ENCODE measurements at places on chromosomes 13 and 19. TPM values are rescaled to one million over a fixed set of nuclear protein-coding genes. Genes with fewer than 3 reads are reported as not detected.
A peak's percentile ranks its signal among the peaks of the same experiment; 100 is the strongest.

Gene KCNK6
- 6.8 TPM for total RNA-seq

Gene URI1
- 46.5 TPM for total RNA-seq

Gene SOX1
- not detected for total RNA-seq

Gene GAPDHS
- total RNA-seq = not detected

Gene MTMR6
- total RNA-seq = 23.5 TPM

Gene GPC6
- total RNA-seq = 1.8 TPM

Gene TMPRSS9
- total RNA-seq = not detected

Gene ZNF497
- total RNA-seq = 0.08 TPM

Gene FBXO46
- 9.8 TPM for total RNA-seq

DNA sequence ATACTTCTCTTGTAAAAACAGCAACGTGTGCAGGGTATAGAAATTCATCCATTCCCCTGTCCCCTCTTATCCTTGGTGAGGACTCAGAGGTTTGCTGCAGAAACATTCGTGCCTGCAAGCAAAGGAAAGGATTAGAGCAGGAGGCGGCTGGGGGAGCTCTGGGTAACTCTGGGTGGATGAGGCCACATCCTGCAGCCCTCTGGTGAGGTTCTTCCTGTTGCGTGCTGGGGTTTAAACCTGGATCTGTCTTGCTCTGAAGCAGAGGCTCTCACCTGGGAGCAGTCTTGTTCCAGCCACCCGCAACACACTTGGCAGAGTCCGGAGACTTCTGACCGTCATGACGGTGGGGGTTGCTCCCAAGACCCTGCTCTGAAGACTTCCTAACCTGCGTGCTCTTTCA is 69.2 kb downstream of the ATP11A start:
- peaks cover 9% of the 10 kb centered on the region for H3K36me3 ChIP-seq
- no peak overlapping the region for H3K27ac ChIP-seq
- H3K4me3 ChIP-seq = no peak overlapping the region
- H3K27me3 ChIP-seq = peaks cover 5% of the 10 kb centered on the region

DNA sequence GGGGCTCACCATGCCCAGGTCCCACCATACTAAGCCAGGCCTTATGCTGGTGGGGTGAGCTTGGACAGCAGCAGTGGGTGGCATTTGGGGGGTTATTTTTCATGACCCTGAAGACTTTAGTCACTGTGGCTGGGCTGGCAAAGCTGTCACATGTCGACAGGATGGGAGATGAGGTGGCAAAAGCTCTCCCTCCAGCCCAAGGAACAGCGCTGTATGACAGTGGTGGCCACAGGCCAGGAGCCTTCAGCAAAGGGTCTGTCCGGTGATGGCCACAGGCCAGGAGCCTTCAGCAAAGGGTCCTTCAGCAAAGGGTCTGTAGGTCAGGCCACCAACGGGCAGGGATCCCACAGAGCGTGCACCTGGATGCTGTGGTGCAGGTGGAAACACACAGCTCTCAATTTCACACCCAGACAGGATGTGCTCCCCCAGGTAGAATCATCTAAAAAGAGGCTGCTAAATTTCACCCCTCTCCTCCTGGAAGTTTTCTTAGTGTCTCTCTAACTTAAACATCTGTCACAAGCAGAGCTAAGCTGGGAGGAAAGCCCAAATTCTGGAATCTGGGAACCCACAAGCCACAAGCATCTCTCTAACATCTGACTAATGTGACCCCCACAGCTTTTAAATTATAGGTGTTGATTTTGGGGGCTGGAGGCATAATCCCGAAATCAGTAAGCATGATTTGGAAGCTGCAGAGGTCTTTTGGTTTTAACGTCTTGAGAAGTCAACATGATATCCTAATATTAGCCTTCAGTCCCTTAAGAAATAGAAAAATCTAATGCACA is 23.0 kb downstream of the COL4A1 start:
- peak; percentile 45 for DNase-seq
- H3K27ac ChIP-seq = no peak overlapping the region
- H3K27me3 ChIP-seq = no peaks in the 10 kb centered on the region
- peaks cover 33% of the 10 kb centered on the region for H3K36me3 ChIP-seq
- peaks cover 58% of the 10 kb centered on the region for H3K4me1 ChIP-seq

DNA sequence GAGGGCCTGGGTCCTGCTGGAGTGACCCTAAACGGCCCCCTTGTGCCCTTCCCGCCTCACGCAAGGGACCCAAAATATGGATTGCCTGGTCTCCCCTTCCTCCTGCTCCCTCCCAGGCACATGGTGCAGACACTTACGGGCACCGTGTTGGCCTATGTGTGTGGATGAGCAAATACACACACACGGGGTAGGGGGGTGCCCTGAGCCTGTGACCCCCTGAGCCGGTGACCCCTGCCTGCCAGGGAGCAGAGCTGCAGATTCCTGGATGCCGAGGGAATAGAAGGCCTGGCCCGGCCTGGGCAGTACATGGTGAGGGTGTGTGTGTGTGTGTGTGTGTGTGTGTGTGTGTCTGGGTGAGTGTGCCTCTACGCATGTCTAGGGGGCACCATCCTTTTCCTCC is 33.3 kb downstream of the CEBPA start:
- no peak for DNase-seq
- H3K4me1 ChIP-seq = peaks cover 3% of the 10 kb centered on the region
- H3K27ac ChIP-seq = no peak overlapping the region

GRCh38 chr13:38636761-38637160 is 50.1 kb upstream of the FREM2 start:
- H3K36me3 ChIP-seq = no peaks in the 10 kb centered on the region
- H3K4me1 ChIP-seq = no peaks in the 10 kb centered on the region
- H3K27me3 ChIP-seq = no peaks in the 10 kb centered on the region

DNA sequence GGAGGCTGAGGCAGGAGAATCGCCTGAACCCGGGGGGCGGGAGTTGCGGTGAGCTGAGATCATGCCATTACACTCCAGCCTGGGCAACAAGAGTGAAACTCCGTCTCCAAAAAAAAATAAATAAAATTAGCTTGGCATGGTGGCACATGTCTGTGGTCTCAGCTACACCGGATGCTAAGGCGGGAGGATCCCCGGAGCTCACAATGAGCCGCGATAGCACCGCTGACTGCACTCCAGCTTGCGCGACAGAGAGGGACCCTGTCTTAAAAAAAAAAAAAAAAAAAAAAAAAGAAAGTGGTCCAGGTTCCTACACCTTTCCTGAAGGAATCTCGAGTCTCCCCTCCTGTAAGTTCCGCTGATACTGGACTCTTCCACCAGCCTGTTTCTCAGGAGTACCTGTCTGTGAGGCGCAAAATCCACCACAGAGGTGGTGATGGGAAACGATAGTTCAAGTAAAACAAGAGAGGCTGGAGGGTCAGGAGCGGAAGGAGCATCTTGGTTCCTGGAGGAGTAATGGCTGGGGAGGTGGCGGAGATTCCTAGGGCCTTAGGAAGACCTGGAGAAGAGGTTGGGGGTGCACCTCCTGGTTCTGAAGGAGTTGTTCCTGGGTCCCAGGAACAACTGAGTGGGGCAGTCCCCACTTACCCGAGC is 471 bp downstream of the FUT1 start:
- H3K4me3 ChIP-seq = peak overlapping the region; percentile 77
- H3K4me1 ChIP-seq = 0 out of 2 replicates have a peak, but pooled peaks cover 5% of the 10 kb centered on the region
- no peak overlapping the region for H3K27ac ChIP-seq
- peaks cover 27% of the 10 kb centered on the region for H3K27me3 ChIP-seq
- DNase-seq = no peak

DNA sequence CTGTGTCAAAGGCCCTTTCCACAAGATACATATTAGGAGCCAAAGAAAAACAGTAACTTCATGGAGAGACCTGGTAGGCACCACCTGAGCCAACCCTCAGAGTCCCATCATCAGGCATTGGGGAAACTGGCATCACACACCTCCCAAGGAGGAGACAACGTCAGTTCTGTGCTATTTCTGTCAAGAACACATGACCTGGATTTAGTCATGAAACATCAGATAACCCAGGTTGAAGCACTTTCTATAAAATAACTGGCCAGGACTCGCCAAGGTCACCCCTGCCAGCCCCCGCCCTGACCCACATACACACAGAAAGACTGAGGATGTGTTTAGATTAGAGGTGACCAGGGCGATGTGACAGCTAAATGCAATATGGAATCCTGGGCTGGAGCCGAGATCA is 35.6 kb downstream of the COL4A1 start:
- peaks cover 5% of the 10 kb centered on the region for H3K36me3 ChIP-seq
- no peak overlapping the region for H3K4me3 ChIP-seq
- H3K27ac ChIP-seq = no peak overlapping the region
- no peak for DNase-seq

- no peak overlapping the region for H3K4me3 ChIP-seq
- H3K36me3 ChIP-seq = no peaks in the 10 kb centered on the region
Observed at GRCh38 chr13:93819331-93819890, 592.8 kb downstream of the GPC6 start.

Data from HFFc6 (cell line).